ENCODE measurements at places on chromosomes 12 and 14.

DNA sequence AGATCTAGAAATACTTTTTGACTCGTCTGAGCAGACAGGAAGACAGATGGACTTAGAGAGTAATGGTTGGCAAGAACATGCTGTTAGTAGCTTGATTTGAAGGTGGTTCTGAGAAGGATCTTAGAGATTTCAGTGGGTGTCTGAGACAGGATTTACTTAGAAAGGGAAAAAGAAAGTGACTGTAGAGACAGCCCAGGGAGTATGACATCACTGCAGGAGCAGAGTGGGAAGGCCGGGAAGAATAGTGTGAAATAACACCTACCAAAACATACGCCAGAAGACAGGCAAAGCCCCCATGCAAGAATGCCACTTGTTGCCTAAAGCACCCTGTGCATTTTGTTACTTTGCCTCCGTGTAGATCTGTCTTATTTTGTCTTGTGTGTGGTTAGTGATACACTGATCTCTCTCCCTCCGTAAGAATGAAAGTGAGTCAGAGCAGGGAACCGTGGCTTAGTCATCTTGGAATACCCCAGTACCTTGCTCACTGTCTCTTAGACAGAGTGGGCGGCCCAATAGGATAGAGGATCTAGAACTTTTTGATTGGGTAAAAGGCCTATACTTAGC lies 161.3 kb upstream of the IFNG-AS1 start:
- DNase-seq: peak; percentile 77

DNA sequence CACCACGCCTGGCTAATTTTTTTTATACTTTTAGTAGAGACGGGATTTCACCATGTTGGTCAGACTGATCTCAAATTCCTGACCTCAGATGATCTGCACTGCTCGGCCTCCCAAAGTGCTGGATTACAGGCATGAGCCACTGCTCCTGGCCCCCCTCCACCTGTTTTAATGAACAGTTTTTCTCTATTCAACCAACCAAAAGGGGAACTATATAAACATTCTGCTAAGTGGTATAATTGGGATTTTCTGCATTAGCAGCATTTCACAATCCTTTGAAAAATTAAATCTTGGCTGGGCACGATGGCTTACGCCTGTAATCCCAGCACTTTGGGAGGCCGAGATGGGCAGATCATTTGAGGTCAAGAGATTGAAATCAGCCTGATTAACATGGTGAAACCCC lies 44.8 kb downstream of the KNTC1 start:
- no peak for DNase-seq

DNA sequence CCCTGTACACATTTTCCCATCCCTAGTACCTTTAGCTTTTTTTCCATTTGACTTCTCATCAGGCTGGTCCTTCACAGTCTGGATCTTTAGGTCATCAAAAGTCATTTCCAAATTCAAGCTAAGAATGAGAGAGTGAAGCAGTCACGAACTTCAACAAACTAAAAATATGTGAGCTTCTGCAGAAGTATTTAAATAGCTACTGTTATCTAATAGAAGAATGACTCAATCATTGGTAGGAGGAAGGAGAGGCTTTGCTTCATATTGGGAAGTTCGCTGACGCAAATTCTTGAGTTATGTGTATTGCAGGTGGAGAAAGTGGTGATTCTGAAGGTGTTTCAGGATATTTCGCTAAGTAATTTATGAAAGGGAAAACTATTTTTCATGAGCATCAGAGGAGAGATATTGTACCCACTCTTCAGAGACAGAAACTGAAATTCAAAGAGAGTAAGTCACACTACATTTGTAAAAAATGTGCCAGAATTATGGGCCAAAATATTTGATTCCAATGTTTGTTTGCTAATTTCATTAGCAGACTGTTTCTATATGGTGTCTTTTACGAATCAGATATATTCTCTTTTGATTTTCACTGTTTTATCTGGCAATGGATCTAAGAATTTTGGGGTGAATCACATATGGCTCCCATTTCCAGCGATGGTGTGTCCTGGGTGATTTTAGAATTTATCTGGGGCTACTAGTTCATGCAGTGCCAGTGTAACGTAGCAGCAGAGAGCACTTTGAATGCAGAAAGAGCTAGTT lies at the start of gene OLR1:
OLR1 (minus strand) TSS at position 160 of the 756 bp plus-strand sequence; CDS start at position 105, 55 bp downstream.
- no peak for DNase-seq

DNA sequence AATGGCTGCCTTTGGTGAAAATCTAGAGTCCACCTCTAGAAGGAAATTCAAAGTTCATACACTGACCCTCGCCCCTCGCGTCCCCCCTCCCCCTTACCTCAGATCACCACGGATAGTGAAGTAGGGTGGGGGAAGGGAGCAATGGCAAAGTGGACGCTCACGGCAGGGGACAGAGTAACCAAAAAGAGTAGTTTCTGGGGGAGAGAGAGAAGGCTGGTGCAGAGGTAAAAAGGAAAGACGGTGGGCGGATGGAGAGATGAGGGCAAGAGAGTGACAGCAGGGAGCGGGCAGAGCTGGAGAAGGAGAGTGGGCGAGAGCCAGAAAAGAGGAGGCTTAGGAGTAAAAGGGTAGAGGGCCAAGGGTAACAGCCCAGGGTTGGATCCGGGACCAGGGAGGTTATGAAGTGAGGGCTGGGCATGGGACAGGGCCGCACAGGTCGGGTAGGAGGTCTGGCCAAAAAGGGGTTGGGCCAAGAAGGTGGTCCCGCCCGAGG lies 423 bp downstream of the ALDH6A1 start:
- DNase-seq: no peak

GRCh38 chr12:57479376-57480115 lies at the start of gene ARHGAP9:
Gene ARHGAP9 (minus strand): TSS chr12:57479866. CDS start chr12:57479406, 460 bp downstream.
- DNase-seq: no peak

DNA sequence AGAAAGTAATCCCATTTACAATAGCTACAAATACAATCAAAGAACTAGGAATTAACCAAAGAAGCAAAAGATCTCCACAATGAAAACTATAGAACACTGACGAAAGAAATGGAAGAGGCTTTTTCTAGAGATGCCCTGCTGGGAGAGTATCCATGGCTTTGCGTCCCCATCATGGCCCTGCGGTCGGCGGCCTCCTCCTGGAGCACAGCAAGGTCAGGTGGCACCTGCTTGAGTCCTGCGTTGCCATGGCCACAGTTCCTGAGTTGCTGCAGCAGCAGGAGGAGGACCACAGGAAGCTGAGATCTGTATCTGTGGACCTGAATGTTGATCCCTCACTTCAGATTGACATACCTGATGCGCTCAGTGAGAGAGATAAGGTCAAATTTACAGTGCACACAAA lies 143.5 kb downstream of the SLC5A8 start:
- no peak for DNase-seq

DNA sequence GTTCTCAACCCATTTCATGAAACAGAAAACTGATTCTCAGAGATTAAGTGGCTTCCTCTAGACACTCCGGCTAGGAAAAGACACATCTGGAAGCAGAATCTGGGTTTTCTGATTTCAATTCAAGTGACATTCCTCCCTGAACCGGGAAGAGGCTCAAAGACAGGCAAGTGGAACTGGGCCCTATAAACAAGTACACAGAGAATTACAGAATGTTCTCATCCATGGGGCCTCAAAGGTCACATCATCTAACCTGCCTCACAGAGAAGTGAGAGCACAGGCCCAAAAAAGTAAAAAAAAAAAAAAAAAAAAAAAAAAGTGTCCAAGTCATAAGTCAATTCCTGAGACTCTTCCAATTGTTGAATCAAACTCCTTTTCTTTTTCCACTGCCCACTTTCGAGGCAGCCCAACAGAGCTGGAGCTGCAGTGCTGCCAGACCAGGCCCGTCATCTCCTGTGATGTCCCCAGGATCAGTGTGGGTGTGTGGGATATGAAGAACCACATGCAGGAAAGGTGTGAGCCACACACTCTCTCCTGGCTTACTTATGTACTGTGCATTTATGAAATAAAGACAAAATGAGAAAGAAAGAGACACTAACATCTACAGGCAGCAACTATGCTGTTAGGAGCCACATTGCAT lies 2.8 kb upstream of the KRT1 start:
- no peak for DNase-seq

GRCh38 chr12:69792533-69792932 lies 32.5 kb upstream of the MYRFL start:
- DNase-seq: no peak

- DNase-seq: no peak
These were observed 73.7 kb downstream of the ESR2 start for GRCh38 chr14:64220466-64220865.

- no peak for DNase-seq
These were observed 10.3 kb upstream of the ERP27 start for GRCh38 chr12:14948672-14949071.

DNA sequence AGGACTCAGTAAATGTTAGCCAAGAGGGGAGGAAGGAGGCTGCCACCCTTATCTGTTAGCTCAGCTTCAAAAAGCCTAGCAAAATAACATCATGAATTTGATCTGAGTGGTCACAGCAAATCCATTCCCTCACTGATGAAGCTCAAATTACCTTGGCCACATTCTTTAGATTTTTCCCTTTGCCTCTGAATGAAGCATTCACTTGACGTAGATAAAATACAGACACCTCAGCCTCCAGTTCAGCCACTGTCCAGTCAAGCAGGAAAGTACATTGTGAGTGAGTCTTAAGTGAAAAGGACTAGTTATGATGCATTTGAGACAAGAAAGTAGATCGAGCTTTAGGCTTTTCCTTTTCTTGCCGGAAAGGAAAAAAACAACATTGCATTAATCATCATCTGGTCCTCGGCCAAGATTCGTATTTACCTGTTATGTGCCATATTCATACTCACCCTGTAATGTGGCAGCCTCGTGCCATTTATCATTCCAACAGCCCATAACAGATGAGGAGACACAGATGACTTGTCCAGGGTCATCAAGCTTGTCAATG lies 146.5 kb downstream of the ETV6 start:
- peak; percentile 72 for DNase-seq

DNA sequence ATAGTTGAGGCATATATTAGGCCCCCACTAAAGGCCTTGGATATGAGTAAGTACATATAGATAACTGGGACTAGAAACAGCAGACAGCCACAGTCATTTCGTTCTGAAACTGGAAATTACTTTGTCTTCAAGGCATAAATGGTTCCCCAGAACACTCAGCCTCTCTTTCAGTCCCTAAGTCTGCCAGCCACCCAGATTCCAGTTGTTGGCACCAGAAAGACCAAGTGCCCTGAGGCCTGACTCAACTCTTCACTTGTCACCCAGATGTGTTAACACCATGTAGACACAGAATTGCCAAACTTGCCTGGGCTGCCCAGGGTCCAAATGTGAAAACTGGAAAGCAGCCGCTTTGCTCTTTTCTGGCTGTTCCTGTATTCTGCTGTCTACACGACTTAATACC lies 3.0 kb upstream of the LGALS3 start:
- DNase-seq: no peak

GRCh38 chr12:6532927-6533652 lies 1.2 kb upstream of the GAPDH start:
- DNase-seq: peak; percentile 71

- DNase-seq: no peak
These were observed 311.0 kb downstream of the NOVA1 start for GRCh38 chr14:26286913-26287205.

Measured in LoVo (cell line).